T follicular helper cell (primary cell): ENCODE measurements at places on chromosomes 7 and 10.

DNA sequence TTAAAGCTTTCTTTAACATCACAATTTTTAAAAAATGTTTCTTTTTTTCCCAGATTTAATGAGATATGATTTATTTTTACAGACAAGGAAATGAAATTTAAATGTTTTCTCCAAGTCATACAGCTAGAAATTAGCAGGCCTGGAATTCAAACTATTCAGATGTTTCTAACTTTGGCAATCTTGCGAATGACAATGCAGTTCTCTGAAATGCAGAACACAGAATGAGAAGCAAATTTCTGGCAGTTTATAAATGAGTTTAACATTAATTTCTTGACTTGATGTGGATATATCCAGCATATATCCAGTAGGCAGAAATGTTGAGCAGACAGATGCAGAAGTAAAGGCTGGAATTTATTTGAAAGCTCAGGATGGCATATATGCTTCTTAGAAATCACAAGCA lies 227.5 kb downstream of the THSD7A start:
- DNase-seq: no peak

DNA sequence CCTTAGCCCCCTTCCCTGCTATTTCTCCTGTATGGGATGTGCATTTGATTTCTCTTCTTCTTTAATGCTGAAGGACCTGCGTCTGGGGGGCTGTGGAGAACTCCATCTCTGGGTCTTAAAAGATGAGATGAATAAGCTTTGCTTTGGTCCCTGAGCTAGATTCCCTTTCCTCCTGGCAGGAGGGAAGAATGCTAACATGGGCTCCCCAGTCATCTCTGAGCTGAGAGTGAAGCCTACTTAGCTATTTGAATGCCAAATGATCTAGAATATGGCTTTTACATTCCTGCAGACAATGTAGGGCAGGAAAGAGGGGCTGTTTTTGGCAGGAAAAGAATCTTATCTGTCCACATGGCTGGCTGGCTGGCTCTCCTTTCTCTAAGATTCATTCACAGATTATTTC lies 62.6 kb upstream of the EFCAB10 start:
- no peak for DNase-seq

GRCh38 chr7:130022115-130022514 lies 29.1 kb downstream of the ZC3HC1 start:
- DNase-seq: no peak

- no peak for DNase-seq
These were observed 72.8 kb downstream of the PODXL start for GRCh38 chr7:131483586-131483985.

GRCh38 chr10:11893749-11894278 lies 70.7 kb downstream of the PROSER2 start:
- DNase-seq: no peak

DNA sequence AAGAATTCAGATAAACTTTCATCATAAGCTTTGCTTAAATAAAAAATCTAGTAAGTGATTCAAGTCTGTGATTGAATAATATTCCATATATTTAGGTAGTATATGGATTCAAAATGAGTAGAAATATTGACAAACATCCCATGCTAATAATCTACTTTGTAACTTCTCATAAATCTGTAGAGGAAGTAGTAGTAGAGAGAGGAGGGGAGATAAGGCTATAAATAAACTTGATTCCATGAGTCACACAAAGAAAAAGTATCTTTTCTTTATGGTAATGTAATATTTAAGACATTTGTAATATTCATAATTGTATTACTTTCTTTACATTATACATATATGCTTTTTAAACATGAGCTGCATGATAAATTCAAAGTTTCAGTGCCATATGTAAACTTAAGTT lies 25.6 kb upstream of the CD36 start:
- DNase-seq: no peak

DNA sequence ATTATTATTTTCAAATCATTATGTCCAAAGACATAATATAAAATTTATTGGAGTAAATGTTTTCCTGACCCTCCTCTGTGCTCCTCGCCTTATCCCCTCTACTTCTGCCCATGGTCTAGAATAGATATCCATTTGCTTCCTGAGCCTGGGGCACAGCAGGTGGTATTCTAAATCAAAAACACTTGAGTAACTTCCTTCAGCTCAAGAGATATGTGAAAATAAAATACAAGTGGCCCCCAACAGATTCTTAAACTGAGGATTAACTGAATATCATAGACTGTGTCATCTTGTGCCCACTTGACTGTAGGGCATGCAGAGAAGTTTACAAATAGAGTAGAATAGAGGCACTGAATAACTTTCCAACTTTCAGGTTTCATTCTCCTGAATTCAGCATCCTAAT lies 59.1 kb downstream of the HGF start:
- DNase-seq: no peak

DNA sequence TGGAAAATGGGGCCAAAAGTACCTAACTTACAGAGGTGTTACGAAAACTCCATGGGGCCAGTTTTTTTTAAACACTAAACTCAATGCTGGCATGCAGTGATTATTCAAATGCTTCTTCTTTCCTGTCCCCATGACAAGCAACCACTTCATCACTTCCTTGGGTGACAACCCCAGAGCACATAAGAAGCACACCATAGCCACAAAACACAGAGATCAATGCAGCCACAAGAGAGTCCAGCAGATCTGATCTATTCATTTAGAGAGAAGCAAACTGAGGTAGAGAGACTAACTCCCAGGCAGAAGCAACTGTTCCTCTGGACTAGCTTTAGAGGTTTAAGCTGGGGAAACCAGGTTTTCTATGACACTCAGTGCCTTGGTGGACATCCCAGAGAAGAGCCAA lies 180.0 kb downstream of the GRID1 start:
- no peak for DNase-seq

GRCh38 chr7:134669845-134670373 lies 23.3 kb downstream of the BPGM start:
- peak; percentile 84 for DNase-seq

DNA sequence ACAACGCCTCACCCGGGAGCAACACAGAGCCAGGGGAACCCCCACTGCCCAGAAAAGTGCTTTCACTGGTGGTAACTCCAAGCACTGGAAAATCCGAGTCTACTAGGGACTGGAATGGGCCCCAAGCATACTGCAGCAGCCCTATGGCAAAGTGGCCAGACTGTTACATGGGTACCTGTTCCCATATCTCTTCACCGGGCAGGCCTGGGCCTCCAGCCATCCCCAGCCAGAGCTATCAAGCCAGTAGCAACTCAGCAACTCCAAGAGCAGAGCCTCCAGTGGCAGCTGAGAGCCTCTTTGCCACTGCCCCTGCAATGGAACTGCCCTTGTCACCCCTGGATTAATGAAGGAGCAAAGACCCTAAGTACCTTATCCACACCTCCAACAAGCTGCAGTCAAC lies 73.5 kb downstream of the HBP1 start:
- DNase-seq: no peak

GRCh38 chr10:58266003-58266825 lies 1.5 kb downstream of the IPMK start:
- no peak for DNase-seq

DNA sequence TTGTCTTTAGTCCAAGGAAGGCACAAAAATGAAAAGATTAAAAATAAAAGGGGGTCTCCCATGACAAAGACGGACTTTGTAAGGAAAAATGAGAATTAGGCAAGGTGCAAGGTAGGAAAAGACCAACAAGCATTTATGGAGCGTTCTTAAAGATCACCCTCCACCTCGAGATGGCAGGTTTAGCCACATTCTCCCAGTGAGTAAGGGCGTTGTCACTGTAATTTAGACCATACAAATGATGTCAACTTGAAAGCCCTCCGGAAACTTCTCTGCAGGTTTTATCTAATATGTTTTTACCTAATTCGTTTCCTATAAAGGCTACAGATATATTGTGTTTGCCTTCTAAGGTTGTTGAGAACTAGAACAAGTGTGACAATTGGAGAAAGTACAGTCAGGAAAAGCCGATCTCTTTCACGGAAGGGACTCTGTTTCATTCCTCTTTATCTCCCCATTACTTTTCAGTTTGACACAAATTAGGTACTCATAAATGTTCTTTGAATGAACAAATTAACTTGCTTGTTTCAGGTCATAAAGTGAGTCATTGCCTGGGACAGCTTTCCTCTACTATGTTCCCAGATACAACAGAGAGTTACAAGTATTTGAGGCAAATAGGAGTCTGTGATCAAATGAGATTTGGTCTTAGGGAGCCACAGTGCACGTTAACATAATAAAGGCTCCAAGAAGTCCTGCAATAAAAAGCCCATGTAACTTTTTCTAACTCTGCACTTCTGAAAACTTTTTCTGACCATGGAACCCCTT lies 102.6 kb upstream of the HABP2 start:
- DNase-seq: no peak

GRCh38 chr10:26499426-26499825 lies 61.3 kb downstream of the APBB1IP start:
- DNase-seq: no peak

- DNase-seq: no peak
These were observed 357.6 kb downstream of the DPP6 start for GRCh38 chr7:154409703-154410311.

- DNase-seq: no peak
These were observed 13.4 kb downstream of the SHH start for GRCh38 chr7:155798673-155799439.

GRCh38 chr10:73413528-73414229 lies at the start of gene ANXA7:
Gene ANXA7 (minus strand): TSS chr10:73414058. CDS start chr10:73400856, 13,202 bp downstream.
- peak; percentile 90 for DNase-seq

DNA sequence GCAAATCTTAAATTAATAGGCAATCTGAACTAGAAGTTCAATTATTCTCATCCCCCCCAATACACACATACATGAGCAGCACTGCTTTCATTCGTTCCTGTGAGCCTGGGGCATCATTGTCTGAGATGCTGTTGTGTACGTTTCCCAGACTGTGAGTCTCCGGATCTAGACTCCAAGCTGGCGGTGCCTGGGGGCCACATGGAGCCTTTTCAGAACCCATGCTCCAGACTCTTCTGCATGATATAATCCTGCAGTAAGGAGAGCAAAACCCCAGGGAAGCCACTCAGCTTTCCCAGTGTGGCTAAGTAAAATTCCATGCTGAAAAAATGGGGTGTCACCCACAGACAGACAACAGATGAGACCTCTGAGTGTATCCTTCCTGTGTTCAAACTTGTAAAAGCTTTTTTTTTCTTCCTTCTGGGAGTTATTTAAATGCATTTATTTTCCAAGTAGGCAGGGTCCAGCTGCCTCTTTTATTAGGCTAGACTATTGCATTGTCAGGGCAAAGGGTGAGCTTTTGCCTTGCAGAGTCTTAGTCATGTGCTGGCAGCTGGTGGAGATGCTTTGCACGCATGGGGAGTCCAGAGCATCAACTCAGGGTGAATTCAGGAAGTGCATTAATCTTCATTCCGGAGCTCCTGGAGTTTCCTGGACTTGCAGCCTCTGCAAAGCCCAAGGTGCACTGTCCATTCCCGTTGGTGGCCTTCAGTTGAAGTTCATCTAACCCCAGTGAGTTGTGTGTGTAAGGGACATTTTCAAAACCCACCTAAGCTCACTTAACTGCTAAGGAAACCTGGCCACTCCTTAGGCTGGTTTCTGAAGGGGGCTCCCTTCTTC lies 185.7 kb upstream of the ADO start:
- DNase-seq: no peak

GRCh38 chr7:96205665-96206064 lies 116.2 kb downstream of the SLC25A13 start:
- no peak for DNase-seq

DNA sequence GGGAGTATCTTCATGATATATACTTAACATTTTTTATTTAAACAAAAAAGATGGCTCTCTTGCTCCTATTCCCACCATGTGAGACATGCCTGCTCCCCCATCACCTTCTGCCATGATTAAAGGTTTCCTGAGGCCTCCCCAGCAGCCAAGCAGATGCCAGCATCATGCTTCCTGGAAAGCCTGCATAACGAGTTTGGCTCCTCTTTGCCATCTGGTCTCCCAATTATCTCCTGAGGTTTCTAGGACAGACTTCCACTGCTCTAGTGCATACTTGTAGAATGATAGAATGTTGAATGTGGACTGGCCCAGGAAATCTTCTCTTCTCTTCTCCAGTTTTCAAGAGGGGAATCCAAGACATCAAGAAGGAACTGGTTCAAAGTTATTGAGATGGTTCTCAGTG lies 45.9 kb upstream of the ELAPOR2 start:
- no peak for DNase-seq

- no peak for DNase-seq
These were observed 91.3 kb downstream of the PARD3 start for GRCh38 chr10:34723750-34724149.

DNA sequence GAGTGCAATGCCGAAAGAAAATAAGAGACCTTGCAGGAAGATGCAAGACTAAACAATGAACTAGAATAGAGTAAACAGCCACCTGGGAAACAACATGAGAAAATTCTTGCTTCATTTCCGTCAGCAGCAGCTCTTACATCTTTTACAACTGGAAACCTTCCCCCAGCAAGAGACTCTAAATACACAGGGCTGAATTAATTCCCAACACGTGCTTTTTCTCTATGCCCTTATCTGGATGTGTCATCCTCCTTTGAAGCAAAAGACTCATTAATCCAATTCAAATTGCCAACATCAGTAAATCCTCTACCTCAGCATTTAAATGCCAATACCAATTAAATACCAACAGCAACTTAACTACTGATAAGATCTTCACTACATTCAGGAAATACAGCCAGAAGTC lies 99.0 kb upstream of the PDE1C start:
- DNase-seq: no peak

- peak; percentile 9 for DNase-seq
These were observed 443 bp downstream of the RNF32 start for GRCh38 chr7:156640949-156641485.

DNA sequence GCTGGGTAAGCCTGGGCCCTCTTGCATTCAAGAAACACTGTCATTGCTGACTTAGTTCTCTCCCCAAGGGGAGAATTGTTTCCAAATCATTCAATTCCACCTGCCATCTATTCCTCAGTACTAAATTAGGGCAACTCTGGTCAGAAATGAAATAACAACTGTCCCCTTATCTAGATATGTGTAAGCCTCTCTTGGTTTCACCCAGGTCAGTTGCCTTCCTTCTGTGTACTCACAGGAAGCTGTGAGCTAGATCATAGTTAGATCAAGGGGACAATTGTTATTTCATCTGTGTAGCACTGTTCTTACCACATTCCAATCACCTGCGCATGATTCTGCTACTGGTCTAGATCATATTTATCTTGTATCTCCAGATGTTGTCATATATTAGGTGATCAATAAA lies 483.0 kb upstream of the SORCS1 start:
- DNase-seq: no peak

DNA sequence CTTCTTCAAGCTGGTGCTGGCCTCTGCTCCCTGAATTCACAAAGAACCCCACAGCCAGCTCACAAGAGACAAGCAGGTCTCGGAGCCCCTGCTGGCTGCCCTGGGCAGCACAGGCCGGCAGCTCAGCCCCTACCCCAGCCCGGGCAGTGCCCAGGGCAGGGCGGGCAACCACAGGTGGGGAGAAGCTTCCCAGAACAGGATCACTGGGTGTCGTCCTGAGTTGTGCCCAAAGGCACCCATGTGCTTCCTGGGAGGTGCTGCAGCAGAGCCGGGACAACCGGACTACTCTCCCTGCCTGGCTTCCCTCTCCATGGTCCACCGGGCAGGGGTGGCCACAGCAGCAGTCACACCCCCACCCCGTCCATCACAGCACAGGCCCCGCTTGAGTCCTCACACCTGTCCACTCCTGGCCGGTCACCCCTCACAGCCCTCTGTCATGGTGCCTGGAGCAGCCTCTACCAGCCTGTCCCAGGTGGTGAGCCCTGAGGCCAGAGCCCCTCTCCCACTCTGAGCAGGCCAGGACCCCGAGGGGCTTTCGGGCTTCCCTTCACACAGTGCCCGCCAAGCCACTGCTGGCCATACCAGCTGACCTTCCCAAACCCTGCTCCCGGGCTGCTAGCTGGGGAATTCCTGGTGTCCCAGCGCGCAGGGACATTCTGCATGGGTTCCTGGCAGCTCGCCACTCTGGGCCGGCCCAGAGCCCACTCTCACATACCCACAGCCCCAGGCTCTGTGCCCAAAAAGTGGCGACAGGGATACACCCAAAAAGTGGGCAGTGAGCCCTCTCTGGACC lies 3.1 kb downstream of the RASGEF1A start:
- no peak for DNase-seq
